ENCODE measurements at places on chromosomes 16 and 17.
A peak's percentile ranks its signal among the peaks of the same experiment; 100 is the strongest.

DNA sequence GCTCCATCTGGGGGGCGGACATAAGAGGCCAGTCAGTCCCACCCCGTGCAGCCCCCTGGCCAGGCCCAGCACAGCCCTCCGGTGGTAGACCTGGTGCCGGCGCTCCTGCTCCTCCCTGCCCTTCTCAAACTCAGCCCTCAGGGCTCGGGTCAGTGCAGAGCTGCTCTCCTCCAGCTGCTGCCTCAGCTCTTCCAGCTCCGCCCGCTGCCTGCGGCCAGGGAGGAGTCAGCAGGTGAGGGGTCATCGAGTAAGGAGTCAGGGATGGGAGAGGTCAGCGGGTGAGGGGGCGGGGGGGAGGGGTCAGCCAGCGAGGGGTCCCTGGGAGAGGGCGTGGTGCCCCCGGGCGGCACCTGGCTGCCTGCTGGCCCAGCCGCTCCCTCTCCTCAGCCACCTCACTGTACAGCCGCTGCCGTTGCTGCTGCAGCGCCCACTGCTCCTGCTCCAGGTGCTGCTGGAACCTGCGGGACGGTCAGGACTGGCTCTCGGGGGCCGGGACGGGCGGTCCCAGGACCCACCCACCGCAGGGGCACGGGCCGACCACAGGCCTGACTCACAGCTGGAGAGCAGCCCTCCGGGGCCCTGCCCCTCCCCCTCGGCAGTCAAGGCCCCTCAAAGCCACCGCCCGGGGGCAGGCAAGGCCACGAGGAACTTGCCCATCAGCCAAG, 26.5 kb upstream of the AATK start:
- DNase-seq: no peak

DNA sequence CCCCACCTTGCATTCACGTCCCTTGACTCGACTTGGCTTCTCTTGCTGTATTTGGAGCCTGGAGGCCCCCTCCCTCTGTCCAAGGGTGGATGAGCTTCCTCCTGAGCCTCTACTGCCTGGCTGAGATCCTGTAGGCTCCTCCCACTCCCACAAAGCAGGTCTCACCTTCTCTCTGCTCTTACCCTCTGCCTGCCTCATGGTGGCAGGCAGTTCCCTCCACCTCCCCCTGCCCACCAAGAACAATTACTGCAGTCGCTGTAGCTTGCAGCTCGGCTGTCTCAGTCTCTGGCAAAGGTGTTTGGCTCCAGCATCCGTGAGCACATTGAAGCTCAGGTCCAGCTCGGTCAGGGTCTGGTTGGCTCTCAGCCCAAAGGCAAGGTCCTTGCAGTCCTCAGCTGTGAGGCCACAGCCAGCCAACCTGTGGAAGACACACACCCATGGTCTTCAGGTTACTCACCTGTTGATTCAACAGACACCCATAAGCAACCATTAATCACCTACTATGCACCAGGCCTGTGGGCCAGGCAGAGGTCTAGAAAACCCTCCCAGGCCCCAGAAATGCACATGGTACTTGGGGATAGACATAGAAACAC, 42.6 kb downstream of the NLRP1 start:
- DNase-seq: no peak

GRCh38 chr17:15256689-15257088, 8.4 kb downstream of the PMP22 start:
- no peak for DNase-seq

DNA sequence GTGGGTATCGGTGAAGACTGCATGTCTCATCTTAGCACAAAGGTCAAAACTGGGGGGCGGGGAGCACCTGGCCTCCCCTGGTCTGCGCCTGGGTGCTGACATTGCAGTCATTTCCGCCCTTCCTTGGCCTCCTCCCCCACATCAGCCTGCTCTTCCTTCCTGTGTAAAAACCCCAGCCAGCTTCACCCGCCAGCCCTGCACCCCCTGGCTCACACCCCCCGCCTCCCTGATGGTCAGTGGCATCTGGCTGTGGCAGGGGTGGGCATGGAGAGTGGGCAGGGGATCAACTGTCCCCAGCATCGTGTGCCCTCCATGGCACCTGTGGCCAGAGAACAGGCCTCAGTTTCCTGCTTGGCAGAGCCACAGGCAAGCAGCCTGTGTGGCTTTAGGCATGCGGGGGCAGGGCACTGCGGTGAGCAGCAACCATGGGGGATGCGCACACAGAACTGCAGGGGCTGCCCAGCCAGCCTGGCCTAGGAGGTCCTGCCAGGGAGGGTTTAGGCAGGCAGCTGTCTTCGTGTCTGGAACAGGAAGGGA, 26.5 kb upstream of the LASP1NB start:
- no peak for DNase-seq

GRCh38 chr17:72714357-72714966, 378.0 kb downstream of the SLC39A11 start:
- no peak for DNase-seq

DNA sequence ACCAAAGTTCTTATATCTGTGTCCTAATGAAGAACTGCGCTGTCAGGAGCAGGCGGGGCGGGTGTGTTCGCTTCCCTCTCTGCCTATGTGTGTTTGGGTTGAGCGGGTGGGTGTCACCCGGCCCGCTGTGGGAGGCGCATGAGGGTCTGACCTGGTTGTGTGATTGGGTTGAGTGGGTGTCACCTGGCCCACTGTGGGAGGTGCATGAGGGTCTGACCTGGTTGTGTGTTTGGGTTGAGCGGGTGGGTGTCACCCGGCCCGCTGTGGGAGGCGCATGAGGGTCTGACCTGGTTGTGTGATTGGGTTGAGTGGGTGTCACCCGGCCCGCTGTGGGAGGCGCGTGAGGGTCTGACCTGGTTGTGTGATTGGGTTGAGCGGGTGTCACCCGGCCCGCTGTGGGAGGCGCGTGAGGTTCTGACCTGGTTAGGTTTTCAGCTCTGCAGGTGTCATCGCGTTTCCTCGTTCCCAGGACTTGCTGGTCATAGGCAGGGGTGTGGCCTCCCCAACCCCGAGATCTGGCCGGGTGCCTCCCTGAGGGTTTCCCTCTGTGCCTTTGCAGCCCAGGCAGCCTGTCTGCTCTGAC, 69.6 kb upstream of the ZNF750 start:
- peak; percentile 17 for DNase-seq

DNA sequence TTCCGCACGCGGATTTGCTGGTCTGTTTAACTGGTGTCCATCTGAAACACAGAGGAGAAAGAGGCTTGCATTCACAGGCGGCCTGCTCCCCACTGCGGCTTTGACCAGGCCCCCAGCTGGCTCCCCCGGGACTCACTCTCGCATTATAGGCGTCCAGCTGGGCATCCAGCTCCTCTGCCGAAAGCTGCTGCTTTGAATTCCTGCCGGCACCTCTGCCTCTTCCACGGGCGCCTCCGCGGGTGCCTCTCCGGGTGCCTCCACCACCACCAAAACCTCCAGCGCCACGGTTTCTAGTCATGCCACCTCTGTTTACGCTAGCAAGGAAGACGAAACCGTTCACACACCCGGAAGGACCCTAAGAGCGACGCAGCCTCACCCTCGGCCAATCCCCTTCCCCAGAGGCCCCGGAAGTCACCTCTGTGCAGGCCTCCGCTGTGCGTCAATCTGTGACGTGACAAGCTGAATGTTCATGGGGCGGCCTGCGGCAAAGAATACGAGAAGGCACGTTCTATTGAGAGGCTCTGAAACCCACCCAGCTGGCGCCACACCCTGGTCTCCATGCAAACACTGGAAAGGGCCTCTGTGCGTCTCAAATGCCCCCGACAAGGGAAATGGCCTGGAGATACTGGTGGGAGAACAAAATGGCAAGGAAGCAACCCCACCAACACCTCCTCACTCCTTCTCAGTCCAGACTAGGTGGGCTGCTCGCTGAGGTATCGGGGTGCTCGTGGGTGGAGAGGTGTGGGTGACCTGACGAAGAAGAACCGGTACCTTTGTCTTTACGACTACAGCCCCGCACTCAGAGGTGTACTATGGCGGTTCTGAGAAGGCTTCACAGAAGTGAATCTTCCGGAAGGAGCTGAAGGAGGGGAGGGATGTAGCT, 3.0 kb downstream of the ALYREF start:
- no peak for DNase-seq

DNA sequence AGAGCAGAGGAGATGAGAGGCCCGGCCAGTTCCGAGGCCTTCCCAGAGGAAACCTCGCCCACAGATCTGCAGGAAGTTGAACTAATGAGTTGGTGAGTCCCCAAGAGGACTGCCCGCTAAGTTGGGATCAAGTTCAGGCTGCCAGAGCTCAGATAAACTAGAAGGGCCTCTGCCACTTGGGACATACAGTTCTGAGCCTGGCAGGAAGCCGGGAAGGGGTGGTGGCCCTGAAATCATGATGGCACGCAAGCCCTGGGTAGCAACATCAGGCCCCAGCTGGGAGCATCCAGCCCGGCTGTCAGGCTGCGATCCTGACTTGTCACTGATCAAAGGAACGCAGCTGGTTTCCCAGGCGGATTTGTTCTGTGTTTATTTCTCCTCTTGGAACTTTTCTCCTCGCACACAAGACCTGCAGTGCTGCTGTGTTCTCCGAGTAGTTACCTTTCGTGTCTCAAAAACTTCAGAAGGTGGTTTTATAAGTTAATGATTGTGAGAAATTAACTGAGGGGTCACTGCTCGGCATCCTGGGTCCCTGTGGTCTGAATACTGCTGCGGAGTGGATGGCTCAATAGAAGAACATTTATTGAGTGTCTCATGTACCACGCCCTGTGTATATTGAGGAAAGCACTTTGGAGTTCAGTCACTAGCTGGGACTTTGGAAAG, 8.0 kb upstream of the WFDC1 start:
- no peak for DNase-seq

GRCh38 chr17:64084940-64085649, 44.8 kb downstream of the ERN1 start:
- DNase-seq: no peak

DNA sequence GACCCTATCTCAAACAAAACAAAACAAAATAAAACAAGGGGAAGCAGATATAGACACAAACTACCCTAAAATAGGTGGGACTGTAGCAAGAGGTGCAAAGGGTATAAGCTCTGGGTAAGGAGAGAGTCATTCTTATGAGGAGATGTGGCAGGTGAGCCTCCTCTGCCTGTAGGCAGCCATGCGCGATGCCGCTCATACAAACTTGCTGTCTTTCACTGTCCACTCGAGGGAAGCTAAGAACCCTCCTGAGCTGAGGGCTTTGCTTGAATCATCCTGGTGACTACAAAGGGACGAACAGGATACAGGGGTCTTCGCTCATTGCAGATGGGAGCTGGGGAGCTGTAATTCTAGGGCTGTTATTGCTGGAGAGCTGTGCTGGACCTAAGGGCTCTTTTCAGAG, 14.8 kb upstream of the IL27 start:
- DNase-seq: no peak

DNA sequence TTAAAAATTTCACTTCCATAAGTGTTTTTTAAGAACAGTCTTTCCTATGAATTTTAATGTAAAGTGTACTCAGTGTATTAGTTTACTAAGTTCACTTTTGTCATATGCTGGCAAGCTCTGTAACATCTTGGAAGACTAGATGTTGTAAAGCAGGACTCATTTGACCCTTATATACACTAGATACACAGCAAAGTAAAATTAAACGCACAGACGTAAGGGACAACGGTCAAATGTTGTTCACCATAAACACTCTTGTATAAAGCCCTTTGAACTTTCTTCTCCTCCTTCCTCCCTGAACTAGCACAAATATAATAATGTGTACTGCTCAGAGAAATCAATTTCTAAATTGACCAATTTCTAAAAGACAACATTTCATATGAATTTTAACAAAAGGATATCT, 7.0 kb upstream of the GOT2 start:
- no peak for DNase-seq

- no peak for DNase-seq
Measured at GRCh38 chr16:62751218-62751617, 715.0 kb upstream of the CDH8 start.

- DNase-seq: no peak
Measured at GRCh38 chr16:84729716-84730320, 30.0 kb downstream of the USP10 start.

DNA sequence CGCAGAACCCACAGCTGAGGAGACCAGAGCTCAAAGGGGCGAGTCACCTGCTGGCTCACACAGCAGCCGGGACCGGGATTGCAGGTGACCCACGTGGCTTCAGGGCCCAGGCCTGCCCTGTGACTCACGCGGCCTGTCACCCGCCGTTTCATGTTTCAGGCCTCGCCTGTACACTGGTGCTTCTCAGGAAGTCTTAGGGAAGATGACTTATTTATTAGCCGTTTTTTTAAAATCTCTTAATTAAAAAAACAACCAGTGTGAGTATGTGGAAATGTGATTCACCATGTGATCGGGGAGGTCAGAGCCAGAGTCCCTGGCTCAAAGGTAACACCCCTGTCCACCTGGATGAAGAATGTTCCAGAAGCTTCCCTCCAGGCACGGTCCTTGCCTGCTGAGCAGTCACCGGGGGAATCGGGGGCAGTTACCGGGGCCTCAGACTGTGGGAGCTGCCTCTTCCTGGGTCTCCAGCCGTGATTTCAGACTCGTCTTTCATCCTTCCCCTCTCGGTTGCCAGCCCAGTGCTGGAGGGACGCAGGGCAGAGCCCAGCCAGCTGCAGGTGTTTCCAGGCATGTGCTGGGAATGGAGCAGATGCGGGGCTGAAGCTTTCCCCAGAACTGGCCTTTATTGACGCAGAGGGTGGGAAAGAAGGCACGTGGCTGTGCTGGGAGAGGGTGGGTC, 49.3 kb downstream of the CMIP start:
- peak; percentile 78 for DNase-seq

DNA sequence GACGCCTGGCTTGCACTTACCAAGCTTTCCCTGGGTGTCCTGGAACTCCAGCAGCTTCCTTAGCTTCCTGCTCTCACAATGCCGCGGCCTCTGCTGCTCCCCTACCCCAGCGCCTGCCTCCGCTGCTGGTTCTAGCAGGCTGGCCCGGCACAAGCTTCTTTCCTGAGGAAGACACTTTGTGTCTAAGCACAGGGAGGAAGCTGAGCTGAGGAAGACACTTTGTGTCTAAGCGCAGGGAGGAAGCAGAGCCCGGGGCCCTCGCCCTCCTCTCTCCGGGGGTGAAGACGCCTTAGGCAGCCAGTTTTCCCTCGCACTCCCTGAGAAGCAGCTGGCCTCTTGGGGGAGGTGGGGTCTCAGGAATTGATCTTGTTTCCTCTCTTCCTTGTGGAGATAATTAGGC, 64.9 kb downstream of the PLD6 start:
- no peak for DNase-seq

DNA sequence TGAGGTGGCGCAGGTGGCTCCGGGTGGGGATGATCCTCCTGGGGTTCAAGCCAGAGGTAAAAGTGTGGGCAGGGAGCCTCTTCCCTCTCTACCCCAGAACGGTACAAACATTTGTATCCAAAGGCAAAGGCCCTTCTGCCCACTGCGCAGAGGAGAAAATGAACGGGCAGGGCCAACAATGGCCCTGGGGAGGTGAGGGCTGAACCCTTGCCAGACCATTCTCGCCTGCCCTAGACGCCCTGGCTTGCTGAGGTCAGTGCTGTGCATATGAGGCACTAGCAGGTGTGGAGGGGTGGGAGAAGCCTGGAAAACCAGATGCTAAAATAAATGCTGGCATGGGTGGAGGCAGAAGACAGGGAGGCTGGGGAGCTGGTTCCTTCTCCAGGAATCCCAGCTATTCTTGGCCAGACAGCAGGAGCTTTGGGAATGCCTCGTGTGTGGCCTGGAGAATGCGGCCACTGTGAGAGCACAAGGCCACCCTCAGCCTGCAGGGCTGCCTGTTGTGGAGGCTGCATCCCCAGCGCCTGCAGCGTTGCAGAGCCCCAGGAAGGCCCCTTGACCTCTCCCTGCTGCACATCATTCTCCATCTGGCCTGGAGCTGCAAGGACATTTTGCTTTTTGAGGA, 4.5 kb downstream of the C17orf50 start:
- DNase-seq: no peak

All from right lobe of liver (tissue), 6 donors.